ENCODE measurements at places on chromosomes 3 and 15. TPM values are rescaled to one million over a fixed set of nuclear protein-coding genes. Genes with fewer than 3 reads are reported as not detected.

Gene RAB43
- polyA plus RNA-seq = 18.7 TPM

Gene IL20RB
- polyA plus RNA-seq = 1.8 TPM

- H3K36me3 ChIP-seq = no peaks in the 10 kb centered on the region
- H3K27me3 ChIP-seq = no peaks in the 10 kb centered on the region
- DNase-seq = no peak
- peak overlapping the region; percentile 29 for H3K27ac ChIP-seq
Observed at GRCh38 chr3:46544771-46545503, 21.2 kb downstream of the LRRC2 start.

DNA sequence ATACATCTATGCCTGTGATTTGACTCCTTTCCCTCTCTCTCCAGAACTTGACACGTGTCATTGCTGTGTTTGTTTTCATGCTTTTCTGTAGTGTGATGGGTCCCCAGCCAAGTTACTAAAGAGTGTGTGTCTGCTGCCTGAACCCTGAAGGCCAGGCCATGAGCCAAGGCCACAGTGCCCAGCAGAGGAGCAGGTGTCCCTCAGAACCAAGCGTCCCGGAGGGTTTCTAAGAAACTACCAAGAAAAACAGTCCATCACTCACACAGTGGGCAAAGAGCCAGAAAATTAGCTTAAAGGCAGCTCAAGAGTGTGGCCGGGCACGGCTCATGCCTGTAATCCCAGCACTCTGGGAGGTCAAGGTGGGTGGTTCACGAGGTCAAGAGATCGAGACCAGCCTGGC lies 35.2 kb downstream of the FBXO45 start:
- H3K36me3 ChIP-seq = no peaks in the 10 kb centered on the region
- no peaks in the 10 kb centered on the region for H3K4me1 ChIP-seq
- no peak overlapping the region for H3K4me3 ChIP-seq
- no peaks in the 10 kb centered on the region for H3K27me3 ChIP-seq

DNA sequence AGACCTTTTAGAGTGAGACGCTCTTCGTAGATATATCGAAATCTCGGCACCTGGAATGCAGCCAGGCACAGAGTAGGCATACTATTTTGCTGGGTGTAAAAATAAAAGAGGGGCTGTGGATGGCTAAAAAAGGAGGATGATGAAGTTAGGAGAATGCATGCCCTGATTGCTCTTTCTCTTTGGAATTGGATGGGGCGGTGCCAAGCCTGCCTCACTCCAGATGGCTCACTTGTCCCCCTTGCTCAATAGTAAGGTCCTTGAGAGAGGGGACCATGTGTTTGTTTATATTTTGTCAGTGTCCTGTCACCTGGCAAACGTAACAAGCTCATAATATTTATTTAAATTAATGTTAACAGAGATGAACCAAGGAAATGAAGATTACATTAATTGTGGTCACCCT lies 33.0 kb downstream of the SNRK start:
- H3K27me3 ChIP-seq = no peaks in the 10 kb centered on the region
- no peak overlapping the region for H3K27ac ChIP-seq
- no peak for DNase-seq
- no peak overlapping the region for H3K4me3 ChIP-seq
- no peaks in the 10 kb centered on the region for H3K4me1 ChIP-seq

DNA sequence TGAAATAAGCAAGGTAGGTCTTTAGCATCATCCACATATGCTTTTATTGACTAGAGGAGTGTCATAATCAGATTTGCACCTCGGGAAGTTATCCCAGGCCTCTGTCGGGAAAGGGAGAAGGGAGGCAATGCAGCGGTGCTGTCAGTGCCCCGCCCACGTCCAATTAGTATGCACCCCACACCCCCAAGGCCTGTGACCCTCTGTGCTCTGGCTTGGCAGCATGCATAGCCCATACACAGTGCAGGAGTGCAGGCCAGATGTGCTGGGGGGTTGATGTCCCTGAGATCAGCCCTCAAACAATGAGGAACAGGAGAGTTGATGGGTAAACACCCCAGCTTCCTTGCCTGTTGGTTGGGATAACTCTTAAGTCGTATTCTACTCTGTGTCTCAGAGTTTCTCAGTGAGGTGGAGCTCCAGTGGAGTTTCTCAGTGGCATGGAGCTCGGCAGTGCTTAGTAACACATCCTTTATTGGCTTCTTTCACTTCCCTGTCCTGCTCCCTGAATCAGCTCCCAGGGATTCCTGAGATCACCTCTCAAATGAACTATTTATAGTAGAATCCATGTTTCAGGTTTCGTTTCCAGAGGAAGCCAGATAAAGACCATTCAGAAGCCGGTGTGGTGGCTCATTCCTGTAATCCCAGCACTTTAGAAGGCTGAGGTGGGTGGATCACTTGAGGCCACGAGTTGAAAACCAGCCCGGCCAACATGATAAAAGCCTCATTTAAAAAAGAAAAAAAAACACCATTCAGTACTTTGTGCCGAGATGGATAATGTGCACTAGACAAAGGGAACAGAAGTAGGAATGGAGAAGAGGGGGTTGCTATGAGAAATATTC lies 26.7 kb upstream of the NDUFB4 start:
- H3K4me3 ChIP-seq = no peak overlapping the region
- H3K36me3 ChIP-seq = no peaks in the 10 kb centered on the region
- peaks cover 9% of the 10 kb centered on the region for H3K4me1 ChIP-seq
- no peak overlapping the region for H3K27ac ChIP-seq

GRCh38 chr3:185715091-185715490 lies 109.8 kb downstream of the IGF2BP2 start:
- H3K27me3 ChIP-seq = no peaks in the 10 kb centered on the region
- no peak for DNase-seq
- no peak overlapping the region for H3K4me3 ChIP-seq

GRCh38 chr15:57561041-57561711 lies 30.5 kb upstream of the MYZAP start:
- H3K27ac ChIP-seq = no peak overlapping the region
- no peaks in the 10 kb centered on the region for H3K36me3 ChIP-seq
- no peak overlapping the region for H3K4me3 ChIP-seq

GRCh38 chr3:126245811-126246727 lies 65.7 kb upstream of the ALDH1L1 start:
- no peaks in the 10 kb centered on the region for H3K36me3 ChIP-seq
- H3K27ac ChIP-seq = no peak overlapping the region
- no peaks in the 10 kb centered on the region for H3K27me3 ChIP-seq
- H3K4me1 ChIP-seq = no peaks in the 10 kb centered on the region

All from H1 (cell line).